Fibroblast of villous mesenchyme (primary cell): ENCODE measurements at places on chromosomes 6 and 20.

DNA sequence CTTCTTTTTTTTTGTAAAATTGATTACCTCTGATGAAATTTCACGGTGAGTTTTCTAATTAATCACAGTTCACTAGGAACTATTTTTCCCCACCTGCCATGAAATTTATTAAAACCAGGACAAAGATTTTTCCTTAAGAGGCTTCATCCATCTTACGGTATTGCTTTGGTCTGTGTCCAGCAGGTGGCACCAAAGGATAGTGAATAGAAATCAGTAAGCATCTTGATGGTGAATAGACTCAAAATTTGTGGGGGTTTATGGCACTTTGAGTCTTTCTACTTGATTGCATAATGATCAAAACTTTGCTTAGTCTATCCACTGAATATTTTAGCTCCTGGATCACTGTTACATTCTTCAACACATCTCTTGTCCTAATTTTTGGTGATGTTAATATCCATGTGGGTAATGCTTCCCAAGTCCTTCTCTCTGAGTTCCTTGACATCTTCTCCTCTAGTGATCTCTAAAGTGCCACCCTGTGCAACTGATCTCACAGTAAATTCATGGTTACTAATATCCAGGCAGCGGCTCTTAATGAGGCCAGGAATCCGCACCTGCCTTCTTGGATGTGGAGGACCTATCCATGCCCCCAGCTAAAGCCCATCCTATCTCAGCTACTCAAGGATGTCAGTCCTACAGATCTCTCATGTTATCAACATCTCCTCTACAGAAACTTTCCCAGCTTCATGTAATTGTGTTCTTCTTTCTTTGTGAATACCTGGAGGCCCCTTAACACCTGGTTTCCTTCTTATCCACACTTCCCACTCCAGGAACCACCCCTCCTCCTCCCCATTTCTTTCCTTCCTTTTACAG, 54.5 kb downstream of the STMND1 start:
- DNase-seq = peak; percentile 89

DNA sequence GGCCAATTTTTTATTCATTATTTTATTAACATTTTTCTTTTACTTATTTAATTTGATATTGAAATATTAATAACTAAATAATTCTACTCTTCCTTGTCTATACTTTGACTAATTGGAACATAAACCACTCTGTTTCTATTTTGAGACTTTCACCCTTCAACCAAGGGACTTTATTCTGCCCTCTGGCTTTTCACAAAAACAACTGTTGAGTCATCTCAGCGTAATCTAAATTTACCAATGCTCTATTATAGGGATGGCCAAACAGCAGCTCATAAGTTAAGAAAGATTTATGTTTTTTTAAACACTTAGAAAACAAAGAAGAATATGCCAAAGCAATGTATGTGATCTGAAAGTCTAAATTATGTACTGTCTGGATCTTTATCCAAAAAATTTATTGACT, 46.7 kb downstream of the DOP1A start:
- DNase-seq = peak; percentile 45

- peak; percentile 82 for DNase-seq
These were observed 227.0 kb downstream of the BMP2 start for GRCh38 chr20:6994452-6994851.

DNA sequence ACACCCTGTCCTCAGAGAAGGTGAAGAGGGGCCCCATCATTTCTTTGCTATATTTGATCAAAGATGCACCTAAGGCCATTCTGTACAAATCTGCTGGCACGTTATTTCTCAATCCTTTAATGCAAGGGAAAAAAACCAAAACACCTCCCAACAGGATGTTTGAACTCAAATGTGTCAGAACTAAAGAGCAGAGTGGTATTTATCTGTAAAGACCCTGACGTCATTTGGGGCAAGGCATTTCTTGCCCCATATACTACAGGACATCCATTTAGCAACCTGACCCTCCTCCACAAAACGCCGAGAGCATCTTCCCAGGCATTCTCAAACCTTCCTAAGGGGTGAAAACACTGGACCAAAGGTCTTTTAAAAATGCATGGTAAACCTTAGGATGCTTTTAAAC, 50.8 kb downstream of the ZMYND8 start:
- DNase-seq = peak; percentile 93

GRCh38 chr6:43992783-43993644, 134.2 kb downstream of the MRPL14 start:
- DNase-seq = no peak

DNA sequence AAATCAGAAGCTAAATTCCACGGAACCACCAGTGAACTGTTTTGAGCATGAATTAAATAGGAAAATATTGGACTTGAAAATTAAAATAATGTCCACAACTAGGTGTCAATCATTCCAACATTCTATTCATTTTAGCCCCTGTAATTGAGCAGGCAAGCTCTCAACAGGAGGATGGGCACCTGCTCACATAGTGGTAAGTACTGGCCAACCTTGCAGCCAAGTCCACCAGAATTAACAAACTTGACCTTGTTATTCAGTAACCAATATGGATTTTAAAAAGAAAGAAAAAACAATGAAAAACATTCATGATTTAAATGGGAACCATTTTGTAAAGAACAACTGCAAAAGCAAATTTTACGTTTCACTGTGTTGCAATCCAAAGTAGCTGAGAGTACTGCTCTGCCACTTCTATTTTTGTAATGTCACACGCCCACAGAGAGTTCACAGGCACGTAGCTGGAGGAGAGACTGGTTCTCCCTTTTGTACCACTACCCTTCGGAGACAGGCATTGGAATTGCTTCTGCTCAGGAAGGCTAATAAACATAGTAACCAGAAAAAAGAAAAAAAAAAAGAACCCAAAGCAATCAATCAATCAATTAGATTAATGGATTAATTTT, 75.2 kb upstream of the F13A1 start:
- no peak for DNase-seq

DNA sequence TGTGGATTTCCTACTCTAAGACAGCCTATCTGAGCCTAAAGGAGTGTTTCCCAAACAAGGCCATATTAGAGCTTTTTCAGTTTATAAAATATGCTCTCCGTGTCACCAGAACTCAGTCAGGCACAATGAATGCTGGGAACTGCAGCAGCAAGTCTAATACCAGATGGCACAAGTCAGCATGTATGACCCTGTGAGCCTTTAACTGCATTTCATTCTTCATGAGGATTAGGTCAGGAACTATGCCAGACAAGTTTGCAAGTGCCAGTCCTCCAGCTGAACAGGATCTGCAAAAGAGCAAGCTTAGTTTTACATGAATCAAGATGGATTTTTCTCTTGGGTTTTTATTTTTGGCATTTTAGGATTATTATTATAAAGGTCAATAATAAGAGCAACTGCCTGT, 66.7 kb upstream of the SAMD5 start:
- DNase-seq = no peak

DNA sequence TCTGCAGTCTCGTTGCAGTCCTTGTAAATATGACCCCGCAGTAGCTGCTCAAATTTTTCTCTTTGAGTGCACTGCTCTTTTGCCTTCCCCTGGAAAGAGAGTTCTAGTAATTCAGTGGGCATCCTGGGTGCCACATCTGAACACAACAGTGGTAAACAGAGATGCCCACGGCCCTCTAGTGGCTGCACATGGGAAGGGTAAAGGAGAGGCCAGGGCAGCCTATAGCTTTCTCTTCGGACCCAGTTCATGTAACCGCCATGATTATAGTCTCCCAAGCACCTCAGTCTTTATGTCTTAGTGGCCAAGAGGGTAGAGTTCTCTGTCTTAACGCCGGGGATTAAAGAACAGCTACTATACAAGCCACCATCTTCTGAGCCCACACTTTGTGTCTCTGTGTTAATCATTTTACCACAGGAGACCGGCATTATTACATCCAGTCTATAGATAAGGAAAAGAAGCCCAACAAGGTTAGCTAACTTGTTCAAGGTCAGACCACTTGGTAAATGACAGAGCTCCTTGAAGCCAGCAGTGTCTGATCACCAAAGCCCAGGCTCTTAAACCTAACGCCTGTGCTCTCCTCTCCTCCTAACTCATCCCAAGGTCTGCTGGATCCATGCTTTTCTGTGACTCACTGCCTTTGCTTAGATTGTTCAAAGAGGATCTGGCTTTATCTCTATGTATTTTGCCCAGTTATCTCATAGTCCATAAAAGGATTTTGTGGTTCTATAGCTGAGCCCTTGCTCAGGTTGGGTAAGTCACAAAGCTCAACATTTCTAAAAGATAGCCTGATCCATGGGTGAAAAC, 81.8 kb downstream of the ISM1 start:
- DNase-seq = peak; percentile 8

GRCh38 chr20:38630727-38631126, 29.1 kb downstream of the ARHGAP40 start:
- no peak for DNase-seq

DNA sequence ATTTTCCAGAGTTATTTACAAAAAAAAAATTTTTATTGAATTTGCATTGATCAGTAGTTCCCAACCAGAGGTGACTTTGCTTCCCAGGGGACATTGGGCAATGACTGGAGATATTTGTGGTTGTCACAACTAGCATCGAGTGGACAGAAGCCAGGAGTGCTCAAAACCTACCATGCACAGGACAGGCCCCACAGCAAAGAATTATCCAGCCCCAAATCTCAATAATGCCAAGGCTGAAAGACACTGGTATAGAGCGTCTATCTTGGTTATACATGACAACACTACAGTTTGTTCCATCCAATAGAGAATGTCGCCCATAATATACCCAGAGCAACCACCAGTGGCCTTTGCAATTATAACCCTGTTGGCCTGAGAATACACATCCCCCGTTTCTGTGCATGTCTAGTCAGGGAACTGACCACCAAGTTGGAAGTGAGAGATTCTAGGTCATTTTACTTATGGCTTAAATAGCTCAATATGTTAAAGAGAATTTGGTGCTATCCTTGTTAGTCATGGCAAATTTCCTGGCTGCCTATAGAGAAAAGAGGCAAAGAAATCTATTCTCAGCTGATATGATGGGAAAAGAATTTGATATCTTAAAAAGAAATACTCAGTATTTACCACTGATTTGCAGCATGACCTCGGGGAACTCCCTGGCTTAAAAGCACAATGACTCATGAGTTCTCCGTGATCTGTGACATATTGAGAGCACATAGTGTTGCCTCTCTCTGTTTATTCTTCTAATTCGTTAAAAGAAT, 76.0 kb upstream of the ADTRP start:
- peak; percentile 65 for DNase-seq

- DNase-seq = no peak
These were observed 147.8 kb downstream of the HS3ST5 start for GRCh38 chr6:114195027-114195365.

GRCh38 chr6:132865364-132865763, 51.0 kb downstream of the RPS12 start:
- no peak for DNase-seq

DNA sequence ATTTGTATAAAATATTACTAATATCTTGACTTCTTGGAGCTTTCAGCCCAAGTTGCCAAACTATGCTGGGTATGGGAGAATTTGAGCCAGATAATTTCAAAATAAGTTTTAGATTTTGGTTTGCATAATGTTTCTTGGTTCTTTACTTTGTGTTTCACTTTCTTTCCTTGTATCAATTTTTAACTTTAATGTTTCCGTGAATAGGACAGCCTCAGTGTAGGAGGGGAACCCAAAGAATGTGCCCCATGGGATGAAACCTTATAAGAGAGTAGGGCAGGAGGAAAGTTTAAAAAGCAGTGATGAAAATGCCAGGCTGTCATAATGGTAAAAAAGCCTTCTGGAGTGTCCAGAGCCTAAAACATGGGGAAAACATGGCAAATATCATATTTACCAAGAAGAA, 252.4 kb upstream of the IRAK1BP1 start:
- DNase-seq = no peak

DNA sequence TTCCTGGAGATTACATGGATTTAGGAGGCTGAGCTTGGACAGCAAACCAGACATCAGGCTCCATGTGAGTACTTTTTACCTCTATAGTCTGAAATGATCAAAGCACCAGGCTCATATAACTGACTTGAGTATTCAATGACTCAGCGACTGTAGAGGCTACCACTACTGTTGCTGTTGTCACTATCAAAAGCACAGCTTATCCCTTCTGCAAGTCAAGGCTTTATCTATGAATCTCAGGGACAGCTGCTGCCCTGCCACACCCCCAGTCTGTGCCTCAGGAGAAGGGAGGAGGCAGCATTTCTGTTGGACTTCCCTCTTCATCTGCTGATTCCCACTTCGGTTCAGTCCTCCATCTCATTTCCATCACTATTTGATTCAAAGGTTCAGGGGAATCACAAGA, 80.5 kb upstream of the CNR1 start:
- no peak for DNase-seq

DNA sequence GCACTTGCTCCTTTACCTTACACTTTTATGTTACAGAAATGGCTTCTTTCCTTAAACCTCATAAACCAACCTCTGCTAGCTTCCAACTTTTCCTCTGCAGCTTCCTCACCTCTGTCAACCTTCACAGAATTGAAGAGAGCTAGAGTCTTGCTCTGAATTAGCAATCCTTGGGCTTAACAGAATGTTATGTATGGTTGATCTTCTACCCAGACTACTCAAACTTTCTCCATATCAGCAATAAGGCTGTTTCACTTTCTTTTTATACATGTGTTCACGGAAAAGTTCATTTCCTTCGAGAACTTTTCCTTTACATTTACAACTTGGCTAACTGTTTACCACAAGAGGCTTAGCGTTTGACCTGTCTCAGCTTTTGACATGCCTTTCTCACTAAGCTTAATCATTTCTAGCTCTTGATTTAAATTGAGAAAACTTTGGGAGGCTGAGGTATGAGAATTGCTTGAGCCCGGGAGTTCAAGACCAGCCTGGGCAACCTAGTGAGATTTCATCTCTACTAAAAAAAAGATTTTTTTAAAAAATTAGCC, 207.3 kb downstream of the BMP7 start:
- no peak for DNase-seq

GRCh38 chr6:116507324-116507723, 4.1 kb upstream of the CALHM5 start:
- no peak for DNase-seq

DNA sequence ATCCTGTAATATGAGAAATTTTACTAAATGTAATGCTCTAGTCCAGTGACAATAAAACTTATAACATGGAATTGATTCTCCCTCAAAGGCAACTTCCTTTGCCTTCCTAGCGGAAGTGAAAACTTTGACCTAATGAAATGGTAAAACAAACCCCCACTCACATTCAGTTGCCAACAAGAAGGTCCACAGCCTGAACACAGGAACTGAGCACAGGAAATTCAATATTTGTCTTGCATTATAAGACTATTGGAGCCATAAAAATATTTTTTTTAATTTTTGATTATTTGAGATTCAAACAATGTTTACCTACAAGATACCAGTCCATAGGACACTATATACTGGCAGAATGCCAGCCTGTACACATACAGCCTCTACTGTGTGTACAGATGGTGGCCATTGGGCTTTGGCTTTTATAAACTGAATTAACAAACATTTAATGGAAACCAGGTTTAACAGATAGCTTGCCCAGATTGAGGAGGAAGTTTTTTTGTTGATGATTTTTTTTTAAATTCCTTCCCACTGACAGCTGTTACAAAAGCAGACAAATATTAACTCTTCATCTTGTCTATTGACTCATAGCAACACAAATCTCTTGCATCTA, 481.5 kb upstream of the JAG1 start:
- no peak for DNase-seq

GRCh38 chr6:38427492-38428210, 212.1 kb downstream of the BTBD9 start:
- no peak for DNase-seq
